ENCODE measurements at places on chromosomes 6 and 20.

DNA sequence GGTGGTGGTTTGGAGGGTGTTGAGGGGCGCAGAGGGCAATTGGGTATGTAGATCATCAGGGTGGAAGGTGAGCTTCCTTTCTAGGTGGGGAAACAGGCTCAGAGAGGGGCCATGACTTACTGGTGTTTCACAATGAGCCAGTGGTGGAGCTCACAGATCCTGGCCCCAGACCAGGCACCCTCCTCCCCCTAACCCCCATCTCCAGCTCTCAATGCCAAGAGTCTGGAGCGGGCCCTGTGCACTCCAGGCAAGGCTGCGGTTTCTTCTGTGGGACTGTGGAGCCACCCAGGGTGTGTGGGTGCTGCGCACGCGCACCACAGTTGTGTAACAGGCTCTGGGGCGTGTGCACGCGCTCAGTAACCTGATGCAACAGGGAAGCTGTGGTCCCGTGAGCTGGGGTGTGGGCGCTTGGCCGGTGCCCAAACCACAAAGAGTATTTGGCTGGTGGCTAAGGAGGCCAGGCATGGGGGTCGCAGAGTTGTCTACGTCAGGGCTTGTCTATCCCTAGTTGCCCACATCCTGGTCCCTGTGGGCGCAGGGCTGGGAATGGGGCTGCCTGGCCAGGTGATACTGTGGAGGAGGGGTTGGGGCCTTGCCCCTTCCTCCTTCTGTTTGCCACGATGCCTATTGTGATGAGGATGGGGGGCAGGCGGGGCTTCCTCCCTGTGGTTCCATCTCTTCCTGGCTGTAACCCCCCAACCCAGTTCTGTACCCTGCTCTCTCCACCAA, 37.5 kb upstream of the MRPS18A start:
- DNase-seq, result peak; percentile 85

DNA sequence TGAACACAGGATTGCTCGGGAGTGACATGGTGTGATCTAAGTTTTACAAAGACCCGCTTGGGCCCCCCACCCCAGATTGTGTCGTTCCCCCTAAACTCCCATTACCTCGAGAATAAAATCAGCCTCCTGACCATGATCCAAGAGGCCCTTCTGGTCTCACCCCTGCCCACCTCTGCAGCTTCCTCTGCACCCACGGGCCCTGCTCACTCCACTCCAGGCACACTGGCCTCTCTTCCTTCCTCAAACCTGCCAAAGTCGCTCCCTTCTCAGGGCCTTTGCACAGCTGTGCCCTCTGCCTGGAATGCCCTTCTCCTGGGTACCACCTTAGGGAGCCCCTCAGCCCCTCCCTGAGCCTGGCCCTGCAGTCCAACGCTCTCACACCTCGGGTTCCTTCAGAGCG, 17.9 kb downstream of the TGM2 start:
- no peak for DNase-seq

DNA sequence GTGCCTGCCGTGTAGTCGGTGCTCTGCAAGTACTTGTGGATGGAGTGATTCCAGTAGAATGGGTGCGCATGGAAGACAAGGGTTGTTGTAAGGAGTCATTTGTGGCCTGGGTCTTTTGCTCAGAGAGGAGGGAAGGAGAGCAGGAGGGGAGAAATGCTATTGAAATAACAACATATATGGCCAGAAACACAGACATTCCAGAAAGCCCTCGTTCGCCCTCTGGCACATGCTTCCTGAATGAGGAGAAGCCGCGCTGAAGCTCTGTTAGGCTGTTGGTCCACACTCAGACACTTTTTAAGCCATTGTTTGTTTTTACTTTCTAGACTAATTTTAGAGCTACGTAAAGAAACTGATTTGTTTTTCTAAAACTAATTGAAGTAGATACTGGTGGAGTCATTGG, 107.4 kb downstream of the RPP40 start:
- no peak for DNase-seq

GRCh38 chr20:32515631-32516101, 69.5 kb downstream of the NOL4L start:
- DNase-seq, result no peak

GRCh38 chr6:167904791-167905190, 78.1 kb downstream of the AFDN start:
- no peak for DNase-seq

DNA sequence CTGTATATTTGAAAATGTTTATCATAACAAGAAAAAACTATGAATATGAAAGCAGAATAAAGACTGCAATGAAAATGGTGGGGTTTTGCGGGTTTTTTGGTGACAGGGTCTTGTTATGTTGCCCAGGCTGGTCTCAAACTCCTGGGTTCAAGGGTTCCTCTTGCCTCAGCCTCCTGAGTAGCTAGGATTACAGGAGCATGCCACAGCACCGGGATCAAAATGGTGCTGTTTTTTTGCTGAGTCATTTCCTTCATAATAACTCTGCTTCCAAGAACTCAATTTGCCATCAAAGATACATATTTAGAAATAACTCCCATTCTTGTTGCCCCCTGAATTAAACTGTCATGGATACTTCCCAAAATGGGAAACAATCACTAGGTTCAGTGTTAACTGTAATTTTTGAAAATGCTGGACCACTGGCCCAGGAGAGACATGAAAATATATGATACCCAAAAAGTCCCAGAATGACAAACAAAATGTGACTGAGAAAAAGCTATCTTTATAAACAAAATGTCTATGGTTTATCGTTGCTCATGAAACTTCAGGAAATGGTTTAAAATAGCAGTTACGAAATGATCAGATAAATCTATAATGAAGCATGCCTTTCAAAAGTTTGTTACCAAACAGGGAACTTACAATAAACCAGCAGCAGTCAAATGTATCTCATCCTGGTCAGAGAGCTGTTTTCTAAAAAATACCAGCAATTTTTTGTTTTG, 32.2 kb downstream of the ILRUN start:
- peak; percentile 39 for DNase-seq

DNA sequence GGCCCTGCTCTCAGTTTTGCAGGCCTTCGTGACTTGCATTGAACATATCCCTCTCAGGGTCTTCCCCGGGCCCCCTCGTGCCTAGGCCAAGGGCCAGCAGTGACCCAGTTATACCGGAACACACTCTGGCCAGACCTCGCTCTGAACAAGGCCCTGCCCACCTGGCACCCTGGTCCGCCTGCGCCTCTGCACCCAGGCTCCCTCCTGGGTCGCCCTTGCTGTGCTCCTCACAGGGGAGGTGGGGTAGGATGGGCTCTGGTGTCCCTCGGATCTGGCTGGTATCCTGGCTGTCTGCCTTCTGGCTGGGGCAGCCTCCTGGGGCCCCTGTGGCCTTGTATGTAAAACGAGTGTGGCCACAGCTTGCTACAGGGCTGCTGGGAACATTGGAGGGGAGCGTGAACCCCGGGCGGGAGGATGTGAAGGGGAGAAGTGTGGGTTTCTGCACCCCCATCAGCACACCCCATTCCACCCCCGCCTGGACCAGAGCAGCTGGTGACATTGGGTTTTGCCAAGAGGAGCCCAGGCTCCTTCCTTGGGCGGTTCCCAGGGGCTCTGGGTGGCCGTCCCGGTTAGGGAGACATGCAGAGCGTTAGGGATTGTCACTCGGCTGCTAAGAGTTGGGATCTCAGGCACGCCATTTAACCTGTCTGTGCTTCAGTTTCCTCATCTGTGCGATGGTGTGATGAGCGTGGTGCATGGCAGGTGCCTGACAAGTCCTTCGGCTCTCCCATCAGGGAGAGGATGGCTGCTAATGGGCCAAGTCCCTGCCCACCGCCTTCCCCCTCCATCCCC, 17.5 kb downstream of the SRC start:
- no peak for DNase-seq

DNA sequence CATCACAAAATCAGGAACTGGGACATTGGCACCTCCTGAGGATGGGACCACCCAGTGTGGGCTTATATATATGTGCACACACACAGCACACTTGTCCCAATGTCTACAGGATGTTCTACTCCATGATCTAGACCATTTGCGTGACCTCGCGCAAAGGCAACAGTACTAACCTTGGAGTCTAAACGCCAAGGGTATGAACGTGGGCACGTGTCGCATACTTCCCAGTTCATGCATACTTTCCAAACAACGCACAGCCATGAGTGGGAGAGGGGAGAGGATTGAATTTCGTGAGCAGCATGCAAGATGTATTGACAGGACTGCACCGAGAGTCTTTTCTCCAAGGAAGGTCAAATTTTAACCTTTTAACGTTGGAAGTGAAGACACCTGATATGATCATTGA, 214.2 kb upstream of the QKI start:
- DNase-seq, result no peak

- DNase-seq, result no peak
Observed at GRCh38 chr6:164121527-164121926, 707.0 kb downstream of the QKI start.

- no peak for DNase-seq
Observed at GRCh38 chr6:47524136-47524845, 46.7 kb downstream of the CD2AP start.

GRCh38 chr6:161259302-161259701, 14.6 kb downstream of the AGPAT4 start:
- no peak for DNase-seq

GRCh38 chr6:42029062-42029685, 21.1 kb upstream of the TAF8 start:
- no peak for DNase-seq

DNA sequence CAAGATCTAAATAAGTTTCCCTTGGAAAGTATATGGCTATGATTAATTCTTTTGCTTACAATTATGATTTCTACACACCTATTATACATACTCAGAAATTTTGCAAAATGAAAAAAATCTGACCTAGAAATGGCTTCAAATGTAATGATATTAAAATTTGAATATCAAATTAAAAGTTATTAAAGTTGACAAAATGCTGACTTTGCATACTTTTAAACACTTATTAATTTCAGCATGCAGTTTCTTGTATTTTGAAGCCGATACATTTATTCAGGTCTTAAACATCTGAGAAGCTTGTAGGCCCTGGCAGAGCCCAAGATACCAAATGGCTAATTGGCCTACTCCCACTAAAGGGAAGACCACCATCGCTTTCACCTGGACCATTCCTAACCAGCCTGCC, 59.8 kb downstream of the SMLR1 start:
- no peak for DNase-seq

DNA sequence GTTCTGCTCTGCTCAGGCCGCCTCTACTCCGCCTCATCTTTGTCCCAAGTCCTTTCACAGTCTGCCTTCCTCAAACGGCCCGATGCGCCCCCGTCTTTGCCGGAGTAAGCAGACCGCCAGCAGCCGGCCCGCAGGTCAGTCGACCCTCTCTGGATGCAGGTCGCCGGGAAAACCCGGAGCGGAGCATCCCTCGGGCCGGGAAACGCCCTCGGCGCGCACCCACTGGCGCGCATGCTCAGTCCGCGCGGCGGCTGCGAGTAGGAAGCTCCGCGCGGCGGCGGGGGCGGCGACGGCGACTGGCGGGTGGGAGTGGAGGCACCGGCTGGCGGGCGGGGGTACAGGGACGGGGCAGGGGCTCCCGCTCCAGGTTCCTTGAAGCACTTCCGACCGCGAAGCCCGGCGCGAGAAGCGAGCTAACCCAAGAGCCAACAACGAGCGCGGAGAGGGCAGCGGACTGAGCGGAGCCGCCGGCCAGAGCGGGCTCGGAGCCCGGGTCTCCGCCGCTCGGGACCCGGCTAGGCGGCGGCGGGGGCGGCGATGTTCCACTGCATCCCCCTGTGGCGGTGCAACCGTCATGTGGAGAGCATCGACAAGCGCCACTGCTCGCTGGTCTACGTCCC, at the start of gene LRRC1:
Gene LRRC1, plus strand, starts transcription at position 286 of the 620 bp plus-strand sequence. Its CDS starts 252 bp downstream, at position 538.
- DNase-seq, result peak; percentile 90

DNA sequence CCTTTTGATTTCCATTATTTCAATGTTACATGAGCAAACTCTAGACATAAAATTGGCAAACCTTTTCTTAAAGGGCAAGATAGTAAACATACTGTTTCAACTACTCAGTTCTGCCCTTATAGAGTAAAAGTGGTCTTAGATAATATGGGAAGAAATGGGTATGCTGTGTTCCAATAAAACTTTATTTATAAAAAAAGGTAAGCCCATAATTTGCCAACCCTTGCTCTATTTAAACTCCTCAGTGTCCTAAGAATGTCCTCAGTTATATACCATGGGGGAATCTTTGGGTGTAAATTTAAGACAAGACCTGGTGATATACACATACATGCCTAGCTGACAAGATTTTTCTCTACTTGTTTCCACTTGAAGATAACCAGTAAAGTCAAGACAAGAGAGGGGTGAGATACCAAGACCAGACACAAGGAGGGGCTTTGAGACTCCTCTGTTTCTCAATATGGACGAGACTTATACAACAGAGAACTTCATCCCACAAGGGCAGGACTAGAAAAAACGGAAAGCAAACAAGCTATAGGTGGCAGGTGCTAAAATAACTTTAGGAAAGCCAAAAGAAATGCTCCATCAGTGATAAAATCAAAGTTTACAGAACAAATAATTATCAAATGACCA, 10.5 kb downstream of the SNX3 start:
- DNase-seq, result no peak

- no peak for DNase-seq
Observed at GRCh38 chr6:35500782-35501181, 3.9 kb upstream of the TEAD3 start.

GRCh38 chr6:78910591-78911171, 43.3 kb downstream of the IRAK1BP1 start:
- DNase-seq, result peak; percentile 42

- no peak for DNase-seq
Observed at GRCh38 chr6:77707603-77708002, 54.8 kb downstream of the MEI4 start.

- DNase-seq, result no peak
Observed at GRCh38 chr6:119436583-119436982, 87.0 kb upstream of the MAN1A1 start.

GRCh38 chr6:79048611-79049010, 29.4 kb downstream of the PHIP start:
- DNase-seq, result no peak

- no peak for DNase-seq
Observed at GRCh38 chr6:147166360-147166944, 37.8 kb upstream of the STXBP5 start.

GRCh38 chr6:5632348-5632935, 371.1 kb downstream of the FARS2 start:
- DNase-seq, result no peak

- DNase-seq, result no peak
Observed at GRCh38 chr20:33568868-33569801, 79.2 kb downstream of the CBFA2T2 start.

Measured in activated CD4-positive, alpha-beta T cell treated with anti-CD3 and anti-CD28 coated beads, Interleukin-10, Interleukin-2, amounts not matched to agents 100 ng/mL and 50 ng/mL, durations not matched to agents 16 hours and 8 hours (primary cell).